Activated CD4-positive, alpha-beta T cell treated with anti-CD3 and anti-CD28 coated beads for 24 hours (primary cell): ENCODE measurements at places on chromosomes 16 and 17.

- peak; percentile 22 for DNase-seq
Observed at GRCh38 chr17:40190197-40191021, 13.1 kb downstream of the RAPGEFL1 start.

DNA sequence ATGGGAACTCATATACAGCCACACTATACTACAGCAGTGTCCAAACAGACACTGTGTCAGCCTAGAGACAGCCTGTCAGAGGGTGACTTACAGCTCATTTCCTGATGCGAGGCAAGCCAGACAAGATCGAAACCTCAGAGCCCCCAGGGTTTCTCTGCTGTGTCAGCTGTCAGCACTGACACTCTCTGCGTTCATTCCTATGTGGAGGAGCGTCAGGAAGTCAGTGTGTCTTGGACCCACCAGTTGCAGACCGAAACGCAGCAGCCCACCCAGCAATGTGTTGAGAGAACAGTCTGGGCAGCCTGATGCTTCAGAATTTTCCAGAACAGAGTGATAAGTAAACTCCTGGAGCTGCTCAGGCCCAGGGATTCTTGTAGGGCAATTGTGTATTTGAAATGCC lies 20.6 kb upstream of the MAPT start:
- no peak for DNase-seq

DNA sequence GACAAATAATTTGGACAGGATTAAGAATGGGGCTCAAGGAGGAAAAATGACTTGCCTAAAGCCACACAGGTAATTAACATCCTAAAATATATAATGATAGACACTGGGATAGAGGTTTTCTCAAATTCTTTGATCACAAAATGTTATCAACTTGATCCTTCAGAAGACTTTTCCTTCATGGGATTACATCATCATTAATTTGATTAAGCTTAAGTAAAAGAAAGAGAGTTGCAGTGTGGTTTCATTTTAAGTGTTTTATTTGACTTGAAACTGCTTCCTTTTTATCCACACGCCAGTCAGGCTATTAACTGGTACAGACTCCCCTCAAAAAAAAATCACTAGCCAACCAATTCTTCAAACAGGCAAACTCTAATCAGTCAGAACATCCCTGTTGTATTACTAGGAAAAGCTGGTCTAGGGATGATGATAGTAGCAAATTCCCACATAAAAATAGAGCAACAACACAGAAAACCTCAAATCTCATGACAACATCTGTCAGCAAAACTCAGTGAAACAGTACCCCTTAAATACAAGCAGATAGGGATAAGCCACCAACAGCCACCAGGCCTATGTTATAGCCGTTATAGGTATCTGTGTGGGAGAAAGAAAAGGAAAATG lies 32.5 kb downstream of the AKAP10 start:
- no peak for DNase-seq

- DNase-seq, result peak; percentile 26
Observed at GRCh38 chr17:78231991-78232858, 794 bp downstream of the TMEM235 start.

DNA sequence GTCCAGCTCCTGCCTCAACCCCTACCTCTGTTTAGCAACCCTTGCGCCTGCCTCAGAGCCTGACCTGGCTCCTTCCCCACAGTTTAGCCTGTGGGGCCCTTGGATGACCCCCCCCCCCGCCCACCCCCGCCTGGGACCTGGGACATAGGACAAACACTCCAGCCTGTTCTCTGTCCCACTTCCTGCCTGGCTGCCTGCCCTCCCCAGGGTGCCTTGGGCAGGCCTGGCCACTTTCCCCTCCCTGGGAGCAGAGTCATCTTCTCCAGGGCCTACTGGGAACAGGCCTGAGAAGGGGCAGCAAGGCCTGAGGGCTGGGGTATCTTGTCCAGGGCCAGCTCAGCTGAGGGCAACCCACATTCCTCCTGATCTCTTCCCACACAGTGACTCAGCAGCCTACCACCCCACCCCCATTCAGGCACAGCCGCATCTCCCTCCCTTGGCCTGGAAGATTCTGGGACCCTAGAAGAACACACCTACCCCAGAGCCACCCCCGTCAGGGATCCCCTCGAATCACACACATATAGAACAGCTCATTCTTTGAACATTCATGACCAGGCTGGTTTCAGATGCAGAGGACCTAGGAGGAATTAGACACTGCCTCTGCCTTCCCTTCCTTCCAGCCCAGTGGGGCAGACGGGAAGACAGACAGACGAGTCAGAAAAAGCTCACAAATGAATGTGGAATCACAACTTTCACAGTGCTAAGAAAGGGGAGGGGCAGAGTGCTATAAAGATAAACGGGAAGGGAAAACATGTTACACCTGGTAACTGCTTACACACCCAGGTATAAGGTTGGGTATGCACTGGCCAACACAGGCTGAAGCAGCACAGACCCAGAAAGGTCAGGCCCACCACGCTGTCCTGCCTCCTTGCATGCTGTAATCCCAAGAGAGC lies 6.0 kb downstream of the FHOD1 start:
- no peak for DNase-seq

DNA sequence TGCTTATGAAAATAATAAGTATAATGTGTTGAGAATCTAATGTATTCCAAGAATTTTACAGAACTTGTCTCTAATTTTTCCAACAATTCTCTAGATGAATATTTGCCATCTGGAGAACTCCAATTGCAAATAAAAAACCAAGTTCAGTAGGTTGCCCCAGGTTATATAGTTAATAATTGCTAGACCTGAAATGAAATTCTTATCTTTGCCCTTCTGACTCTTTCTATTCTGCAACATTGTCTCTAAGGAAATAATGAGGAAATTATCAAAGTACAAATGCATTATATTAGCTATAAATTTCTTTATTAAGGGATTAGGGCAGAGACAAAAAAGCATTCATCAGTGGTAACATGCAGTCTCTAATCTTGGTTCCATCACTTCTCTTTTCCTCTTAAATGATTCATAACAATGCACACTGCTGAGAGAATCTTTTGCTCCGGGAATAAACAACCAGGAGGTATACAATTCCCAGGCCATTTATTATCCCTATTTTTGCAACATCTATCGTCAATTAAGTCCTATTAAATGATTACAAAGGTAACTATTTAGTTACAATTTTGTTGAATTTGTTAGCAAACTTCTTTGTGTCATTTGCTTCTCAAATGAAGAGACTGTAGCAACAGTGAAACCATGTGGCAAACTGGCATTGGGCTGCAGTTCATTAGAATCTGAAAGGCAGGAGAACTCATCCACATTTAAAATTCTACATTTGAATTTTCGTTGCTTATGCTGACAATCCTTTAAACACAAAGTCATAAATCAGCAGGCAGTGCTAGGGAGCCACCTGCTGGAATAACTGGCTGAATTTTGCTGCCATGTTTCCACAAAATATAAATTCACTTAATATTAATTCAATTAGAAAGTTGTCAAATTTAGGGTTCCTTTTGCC lies 349.6 kb downstream of the KIF2B start:
- DNase-seq, result no peak

GRCh38 chr16:9399573-9399972 lies 308.1 kb downstream of the HAPSTR1 start:
- no peak for DNase-seq

- no peak for DNase-seq
Observed at GRCh38 chr16:56067406-56067805, 123.9 kb upstream of the GNAO1 start.

GRCh38 chr17:28917465-28917864 lies 14.6 kb upstream of the DHRS13 start:
- no peak for DNase-seq

- no peak for DNase-seq
Observed at GRCh38 chr16:74732707-74733350, 32.2 kb upstream of the MLKL start.

- DNase-seq, result no peak
Observed at GRCh38 chr16:11356573-11357331, 11.5 kb downstream of the RMI2 start.

GRCh38 chr16:10312784-10313724 lies 72.8 kb upstream of the ATF7IP2 start:
- no peak for DNase-seq

- no peak for DNase-seq
Observed at GRCh38 chr16:30335598-30336474, 19.3 kb downstream of the CD2BP2 start.

GRCh38 chr17:10871914-10872313 lies 34.0 kb upstream of the PIRT start:
- DNase-seq, result no peak

DNA sequence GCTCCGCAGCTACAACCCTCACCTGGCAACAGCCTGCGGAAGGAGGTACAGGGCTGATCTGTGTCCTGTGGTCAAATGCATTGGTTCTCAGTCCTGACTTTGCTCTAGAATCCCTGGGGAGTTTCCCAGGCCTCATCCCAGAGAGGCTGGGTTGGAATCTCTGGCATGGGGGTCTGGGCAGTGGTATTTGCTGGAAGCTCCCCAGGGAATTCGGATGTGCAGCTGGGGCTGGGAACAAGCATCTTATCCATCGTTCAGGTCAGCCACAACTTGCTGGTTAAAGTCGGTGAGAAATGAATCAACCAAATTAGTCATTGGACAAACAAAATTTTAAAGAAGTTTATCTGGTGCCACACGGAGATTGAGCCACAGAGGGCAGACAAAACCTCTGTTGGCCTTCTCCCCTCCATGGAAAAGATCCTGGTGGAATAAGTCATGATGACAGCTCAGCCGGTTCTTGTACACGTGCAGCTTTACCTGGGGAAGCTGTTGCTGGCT lies 231.2 kb downstream of the FOXL1 start:
- DNase-seq, result no peak

GRCh38 chr17:29653995-29654714 lies 31.4 kb upstream of the CORO6 start:
- DNase-seq, result no peak

GRCh38 chr17:45016823-45017222 lies 34.6 kb downstream of the DCAKD start:
- no peak for DNase-seq

- DNase-seq, result peak; percentile 98
Observed at GRCh38 chr16:3400779-3401688, at the start of the genes ZNF174 and ZSCAN32. Gene ZNF174 (plus strand): TSS chr16:3401215. CDS start chr16:3402005, 790 bp downstream. Gene ZSCAN32 (minus strand): TSS chr16:3401004. CDS start chr16:3397557, 3,447 bp downstream.
